Effector CD8-positive, alpha-beta T cell (primary cell): ENCODE measurements at places on chromosomes 6 and 20.

DNA sequence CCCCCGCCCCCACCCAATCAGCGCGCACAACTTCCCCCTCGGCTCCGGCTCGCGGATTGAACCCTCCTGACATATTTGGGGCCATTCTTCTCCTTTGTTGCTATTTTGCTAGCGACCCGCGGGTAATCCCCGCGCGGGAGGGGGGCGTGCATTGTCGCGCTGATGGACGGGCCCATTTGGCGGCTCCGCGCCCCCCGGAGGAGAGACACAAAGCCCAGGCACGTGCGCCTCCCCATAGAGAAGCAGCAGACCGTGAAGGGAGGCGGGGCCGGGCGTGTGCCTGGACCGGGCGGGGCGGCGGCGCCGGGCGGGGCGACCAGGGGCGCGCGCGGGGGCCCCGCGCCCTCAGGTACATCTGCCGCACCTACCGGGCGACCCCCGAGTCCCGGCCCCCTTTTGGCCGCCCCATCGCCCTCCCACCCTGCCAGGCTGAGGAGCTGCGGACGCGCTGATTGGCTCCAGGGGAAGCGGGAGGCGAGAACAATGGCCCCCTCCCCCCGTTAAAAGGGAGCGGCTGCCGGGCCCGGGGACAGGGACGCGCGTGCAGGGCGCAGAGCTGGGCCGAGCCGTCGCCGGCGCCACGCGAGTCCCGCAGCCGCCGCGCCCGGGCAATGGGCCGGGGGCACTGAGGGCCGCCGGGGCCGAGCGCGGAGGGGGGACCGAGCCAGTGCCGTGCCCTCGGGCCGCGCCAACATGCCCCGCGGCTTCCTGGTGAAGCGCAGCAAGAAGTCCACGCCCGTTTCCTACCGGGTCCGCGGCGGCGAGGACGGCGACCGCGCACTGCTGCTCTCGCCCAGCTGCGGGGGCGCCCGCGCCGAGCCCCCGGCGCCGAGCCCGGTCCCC, at the start of gene INSM1:
Gene INSM1 (plus strand): TSS at position 530 of the 843 bp plus-strand sequence. CDS start 164 bp downstream, at position 694.
- DNase-seq, result no peak

GRCh38 chr6:71733970-71734899, 152.1 kb upstream of the RIMS1 start:
- DNase-seq, result no peak

- no peak for DNase-seq
Measured at GRCh38 chr6:103879800-103880199, 979.9 kb downstream of the HACE1 start.

DNA sequence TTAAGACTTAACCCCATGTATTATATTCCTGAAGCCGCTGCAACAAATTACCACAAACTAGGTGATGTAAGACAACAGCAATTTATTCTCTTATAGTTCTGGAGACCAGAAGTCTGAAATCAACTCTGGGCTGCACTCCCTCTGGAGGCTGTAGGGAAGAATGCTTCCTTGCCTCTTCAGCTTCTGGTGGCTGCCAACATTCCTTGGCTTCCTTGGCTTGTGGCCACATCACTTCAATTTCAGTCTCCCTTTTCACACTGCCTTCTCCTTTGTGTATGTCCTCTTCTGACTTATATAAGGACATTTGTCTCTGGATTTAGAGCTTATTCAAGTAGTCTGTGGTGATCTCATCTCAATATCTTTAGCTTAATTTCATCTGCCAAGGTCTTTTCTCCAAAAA, 141.6 kb downstream of the DHX35 start:
- no peak for DNase-seq

DNA sequence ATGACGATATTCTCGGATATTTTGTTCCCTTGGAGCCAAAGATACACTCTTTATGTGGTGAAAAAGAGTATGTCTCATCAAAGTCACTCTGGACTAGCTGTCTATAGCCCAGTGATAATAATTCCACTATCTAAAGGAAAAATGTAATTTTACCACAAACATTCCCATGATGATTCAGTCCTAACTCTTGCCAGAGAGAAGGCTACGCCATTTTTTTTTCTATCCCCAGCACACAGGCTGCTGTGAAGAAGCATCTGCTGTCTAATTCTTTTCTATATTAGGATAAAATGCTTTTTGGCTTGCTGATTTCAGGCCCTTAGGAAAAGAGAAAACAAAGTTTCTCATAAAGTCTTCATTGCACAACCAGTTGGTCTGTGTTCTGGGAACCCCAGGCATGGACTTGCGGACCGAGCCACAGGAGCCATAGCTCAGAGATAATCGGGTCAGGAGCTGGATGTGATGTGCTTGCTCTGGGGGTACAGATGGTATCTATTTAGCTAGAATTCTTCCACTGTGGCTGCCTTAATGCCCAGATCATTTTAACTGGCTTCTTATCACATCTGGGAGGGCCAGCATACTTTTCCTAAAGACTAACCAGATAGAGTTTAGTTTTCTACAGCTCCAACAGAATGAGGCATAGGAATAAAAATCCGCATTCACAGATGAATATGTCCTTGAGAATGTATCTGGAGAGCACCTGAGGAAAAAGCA, 683.7 kb upstream of the ID4 start:
- DNase-seq, result no peak

DNA sequence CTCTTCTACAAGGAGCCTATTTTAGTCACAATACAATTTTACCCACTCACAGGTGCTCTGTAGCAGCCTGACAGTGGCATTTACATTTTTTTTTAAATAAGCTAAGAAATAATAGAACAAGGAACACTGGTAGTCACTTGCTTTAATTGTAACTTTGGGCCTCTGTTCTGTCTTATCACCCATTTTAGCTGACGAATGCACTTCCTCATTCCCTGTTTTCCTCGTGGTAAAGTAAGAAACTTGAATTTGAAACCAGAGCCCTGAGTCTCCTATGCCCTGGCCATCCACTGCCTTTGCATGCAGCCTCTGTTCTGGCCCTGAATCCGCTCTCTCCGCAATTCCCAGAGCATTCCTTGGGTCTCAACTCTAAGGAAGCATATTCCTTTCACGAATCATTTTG, 550.6 kb downstream of the PTPRT start:
- no peak for DNase-seq

GRCh38 chr6:47665112-47665511, 33.3 kb upstream of the ADGRF4 start:
- DNase-seq, result no peak

DNA sequence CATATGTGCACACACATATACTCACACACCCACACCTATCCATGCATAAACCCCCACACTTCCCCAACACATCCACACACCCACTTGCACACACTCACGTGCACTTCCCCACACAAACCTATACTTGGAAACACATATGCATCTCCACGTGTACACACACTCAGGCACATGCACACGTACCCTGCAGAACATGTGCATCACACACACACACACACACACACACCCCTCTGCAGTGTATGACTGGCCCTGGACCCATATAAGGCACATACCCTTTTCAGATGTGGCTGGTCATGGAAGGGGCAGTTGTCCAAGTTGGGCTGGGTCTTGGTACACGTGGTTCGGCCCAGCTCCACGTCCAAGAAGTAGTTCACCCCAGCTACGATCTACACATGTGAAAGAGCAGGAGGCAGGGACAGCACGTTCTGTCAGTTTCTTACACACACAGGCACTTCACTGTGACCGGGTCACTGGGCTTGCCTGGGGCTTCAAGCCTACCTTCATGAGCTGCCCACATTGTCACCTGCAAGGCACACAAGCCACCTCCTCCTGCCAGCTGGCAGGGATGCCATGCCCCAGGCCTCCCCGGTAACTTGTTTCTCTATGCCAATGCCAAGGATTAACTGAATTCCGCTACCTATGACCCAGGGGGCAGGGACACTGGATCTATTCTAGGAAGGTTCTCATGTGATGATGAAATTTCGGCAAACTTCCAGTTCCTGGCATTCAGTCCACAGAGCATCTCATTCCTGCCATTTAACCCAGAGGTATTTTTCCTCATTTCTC, 2.6 kb downstream of the CST3 start:
- no peak for DNase-seq

GRCh38 chr6:84897988-84898594, 133.7 kb upstream of the TBX18 start:
- no peak for DNase-seq

DNA sequence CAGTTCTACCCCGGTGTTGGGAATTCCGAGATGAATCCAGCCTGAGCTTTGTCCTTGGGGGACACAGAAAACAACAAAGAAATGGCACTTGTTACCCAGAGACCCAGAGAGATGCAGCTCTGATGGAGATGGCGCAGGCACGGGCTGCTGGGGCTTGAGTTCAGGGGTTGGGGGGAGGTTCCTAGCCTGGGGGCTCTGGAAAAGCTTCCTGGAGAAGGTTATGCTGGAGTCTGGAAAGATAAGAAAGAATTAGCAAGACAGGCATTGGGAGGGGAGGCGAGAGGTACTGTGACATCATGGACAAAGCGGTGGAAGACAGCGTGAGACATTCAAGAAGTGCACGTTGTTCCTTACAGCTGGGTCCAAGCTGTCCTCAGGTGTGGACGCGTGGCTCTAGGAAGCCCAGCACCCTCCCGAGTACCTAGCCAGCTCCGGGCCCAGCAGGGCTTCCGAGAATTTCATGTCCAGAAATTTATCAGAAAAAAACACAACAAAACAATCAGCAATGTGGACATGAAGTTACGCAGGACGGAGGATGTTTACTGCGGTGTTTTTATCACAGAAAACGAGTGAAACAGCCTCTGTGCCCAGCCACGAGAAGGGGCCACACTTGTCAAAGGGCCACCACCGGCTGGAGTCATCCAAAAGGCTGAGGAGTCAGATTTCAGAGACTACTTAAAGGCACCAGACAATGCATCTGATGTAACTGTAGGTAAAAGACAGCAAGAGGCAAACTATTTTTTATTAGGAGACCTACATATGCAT, 39.5 kb downstream of the C20orf203 start:
- no peak for DNase-seq

DNA sequence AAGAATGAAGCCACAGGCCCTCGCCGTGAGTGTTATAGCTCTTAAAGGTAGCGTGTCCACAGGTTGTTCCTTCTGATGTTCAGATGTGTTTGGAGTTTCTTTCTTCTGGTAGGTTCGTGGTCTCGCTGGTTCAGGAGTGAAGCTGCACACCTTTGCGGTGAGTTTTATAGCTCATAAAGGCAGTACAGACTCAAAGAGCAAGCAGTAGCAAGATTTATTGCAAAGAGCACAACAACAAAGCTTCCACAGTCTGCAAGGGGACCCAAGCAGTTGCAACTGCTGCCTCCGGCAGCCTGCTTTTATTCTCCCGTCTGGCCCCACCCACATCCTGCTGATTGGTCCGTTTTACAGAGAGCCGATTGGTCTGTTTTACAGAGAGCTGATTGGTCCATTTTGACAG, 5.2 kb downstream of the HIVEP1 start:
- DNase-seq, result no peak

DNA sequence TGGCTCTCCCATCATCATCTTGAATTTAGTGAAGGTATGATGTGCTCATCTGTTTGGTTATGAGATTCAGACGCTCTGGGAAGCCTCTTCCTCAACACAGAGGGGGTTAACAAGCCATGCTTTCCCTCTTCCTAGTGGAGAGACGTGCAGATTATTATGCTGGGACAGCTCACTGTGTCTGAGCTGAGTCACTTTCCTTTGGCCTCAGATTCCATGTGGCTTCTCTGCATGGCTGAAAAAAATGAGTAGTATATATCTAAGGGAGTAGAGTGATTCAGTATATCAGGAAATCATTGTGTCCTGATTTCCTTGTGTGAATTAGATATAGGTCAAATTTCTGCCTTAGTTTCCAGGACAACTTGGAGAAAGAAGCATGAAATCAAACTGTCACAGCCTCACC, 52.6 kb downstream of the FIG4 start:
- no peak for DNase-seq

- DNase-seq, result no peak
Measured at GRCh38 chr6:139186692-139187091, 51.8 kb downstream of the HECA start.

DNA sequence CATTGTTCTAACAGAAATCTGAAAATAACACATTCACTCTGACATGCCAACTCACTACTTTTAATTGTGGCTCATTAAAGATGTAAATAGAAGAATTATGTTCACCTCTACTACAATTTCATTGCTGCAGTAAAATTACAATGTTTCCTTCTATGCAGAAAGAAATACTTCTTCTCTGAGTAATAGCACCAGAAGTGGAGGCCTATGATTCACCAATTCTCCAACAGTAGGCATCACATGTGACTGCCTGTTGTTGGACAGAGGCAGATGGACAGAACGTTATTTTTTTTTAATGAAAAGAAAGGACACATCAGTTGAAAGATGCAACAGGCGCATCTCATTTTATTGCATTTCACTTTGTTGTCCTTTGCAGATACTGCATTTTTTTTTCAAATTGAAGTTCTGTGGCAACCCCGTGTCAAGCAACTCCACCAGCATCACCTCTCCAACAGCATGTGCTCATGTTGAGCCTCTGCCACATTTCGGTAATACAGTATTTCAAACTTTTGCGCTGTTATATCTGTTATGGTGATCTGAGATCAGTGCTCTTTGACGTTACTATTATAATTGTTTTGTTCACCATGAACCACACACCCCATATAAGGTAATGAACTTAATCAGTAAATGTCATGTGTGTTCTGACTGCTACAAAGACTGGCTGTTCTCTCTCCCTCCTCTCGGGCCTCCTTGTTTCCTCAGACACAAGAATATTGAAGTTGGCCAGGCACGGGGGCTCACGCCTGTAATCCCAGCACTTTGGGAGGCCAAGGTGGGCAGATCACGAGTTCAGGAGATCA, 121.4 kb downstream of the ATXN1 start:
- DNase-seq, result no peak

- no peak for DNase-seq
Measured at GRCh38 chr20:2768632-2769015, 31.8 kb downstream of the CPXM1 start.

- no peak for DNase-seq
Measured at GRCh38 chr6:163782436-163783003, 368.0 kb downstream of the QKI start.

- DNase-seq, result no peak
Measured at GRCh38 chr20:37502654-37503053, 18.4 kb upstream of the NNAT start.

- no peak for DNase-seq
Measured at GRCh38 chr20:13800728-13801134, 15.9 kb downstream of the NDUFAF5 start.

GRCh38 chr20:35643045-35643444, 21.7 kb downstream of the CPNE1 start:
- DNase-seq, result no peak

DNA sequence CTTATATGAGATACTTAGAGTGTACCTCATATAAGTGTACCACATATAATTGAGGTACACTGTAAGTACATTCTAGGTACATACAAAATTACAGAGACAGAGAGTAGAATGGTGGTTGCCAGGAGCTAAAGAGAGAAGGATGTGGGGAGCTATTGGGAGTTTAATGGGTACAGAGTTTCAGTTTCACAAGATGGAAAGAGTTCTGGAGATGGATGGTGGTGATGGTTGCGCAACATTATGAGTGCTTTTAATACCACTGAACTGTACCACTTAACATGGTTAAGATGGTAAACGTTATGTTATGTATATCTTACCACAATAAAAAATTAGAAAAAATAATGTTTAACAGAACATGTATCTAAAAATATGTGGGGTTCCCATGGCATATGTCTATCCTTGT, 69.4 kb downstream of the PRND start:
- no peak for DNase-seq
